Caco-2 (cell line): ENCODE measurements at places on chromosomes 6 and 20.

DNA sequence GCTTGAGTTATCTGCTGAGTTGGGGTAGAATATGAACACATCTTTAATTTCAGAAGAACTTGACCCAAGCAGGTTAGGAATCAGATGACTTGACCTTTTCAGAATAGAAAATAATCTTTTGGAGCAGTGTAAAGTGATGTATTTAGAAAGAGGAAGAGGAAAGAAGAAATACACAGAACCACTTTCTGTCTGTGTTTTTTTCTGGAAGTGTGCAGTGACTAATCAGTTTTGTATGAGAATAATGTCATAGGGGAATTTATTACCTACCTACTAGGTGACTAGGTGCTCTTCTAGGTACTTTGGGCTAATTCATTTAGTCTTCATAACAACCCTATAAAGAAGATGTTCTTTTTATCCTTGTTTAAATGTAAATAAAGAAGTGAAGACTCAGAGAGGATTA lies 3.0 kb downstream of the PPP1R14C start:
- no peak for DNase-seq

DNA sequence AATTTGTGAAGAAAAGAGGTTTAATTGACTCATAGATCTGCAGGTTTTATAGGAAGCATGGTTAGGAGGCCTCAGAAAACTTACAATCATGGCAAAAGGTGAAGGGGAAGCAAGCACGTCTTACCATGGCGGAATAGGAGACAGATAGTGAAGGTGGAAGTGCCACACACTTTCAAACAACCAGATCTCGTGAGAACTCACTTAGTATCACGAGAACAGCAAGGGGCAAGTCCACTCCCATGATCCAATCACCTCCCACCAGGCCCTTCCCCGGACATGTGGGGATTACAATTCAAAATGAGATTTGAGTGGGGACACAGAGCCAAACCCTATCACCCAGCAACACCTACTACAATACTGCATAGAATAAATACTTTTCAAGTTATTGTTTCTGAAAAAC lies 7.3 kb upstream of the HEBP2 start:
- no peak for DNase-seq

GRCh38 chr20:39048000-39048696 lies 86.0 kb downstream of the DHX35 start:
- DNase-seq, result peak; percentile 85

- no peak for DNase-seq
Measured at GRCh38 chr6:153149891-153150290, 18.8 kb upstream of the RGS17 start.

DNA sequence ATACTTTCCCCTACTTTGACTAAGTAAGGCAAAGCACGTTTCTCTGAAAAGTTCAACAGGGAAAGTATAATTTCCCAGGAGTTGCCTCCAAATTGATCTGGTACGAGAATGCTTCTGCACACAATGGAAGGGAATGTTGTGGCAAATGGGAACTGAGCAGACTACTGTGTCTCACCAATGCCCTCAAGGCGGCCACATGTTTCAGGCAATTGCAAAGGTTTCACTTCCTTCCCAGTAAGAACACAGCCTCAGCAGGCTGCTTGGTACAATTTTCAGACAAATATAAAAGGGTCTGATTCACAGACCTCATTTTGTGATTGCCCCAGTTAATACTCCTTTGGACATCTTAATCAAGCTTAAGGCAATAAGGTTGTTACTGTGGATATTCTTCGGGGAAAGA lies 71.2 kb downstream of the KIAA0319 start:
- DNase-seq, result no peak

DNA sequence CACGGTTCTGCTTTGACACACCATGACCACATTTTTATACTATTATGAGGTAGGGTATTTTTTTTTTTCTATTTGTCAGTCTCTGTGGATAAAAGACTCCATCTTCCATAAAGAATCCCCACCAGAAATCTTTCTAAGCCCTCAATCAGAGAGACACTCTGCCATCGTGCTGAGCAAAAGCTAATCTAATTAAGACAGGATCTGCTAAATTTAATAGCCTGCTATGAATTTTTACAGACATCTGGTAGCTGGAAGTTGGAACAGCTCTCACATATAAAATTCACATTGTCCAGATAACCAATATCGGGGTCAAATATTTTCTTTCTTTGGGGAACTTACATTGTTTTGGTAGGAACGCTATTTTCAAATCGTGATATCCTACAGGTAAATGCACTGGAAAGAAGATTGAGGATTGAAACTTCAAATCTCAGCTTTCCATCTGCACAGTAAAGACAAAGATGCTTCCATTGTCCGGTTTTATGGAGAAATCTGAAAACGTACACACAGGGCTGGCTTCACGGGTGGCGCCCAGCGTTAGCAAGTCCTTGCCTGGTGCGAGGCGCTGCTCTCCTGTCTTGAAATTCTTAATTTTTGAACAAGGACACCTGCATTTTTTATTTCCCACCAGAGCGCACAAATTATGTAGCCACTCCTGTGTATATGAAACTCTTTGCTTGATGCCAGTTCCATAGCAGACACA lies 573.8 kb upstream of the NOX3 start:
- no peak for DNase-seq

GRCh38 chr6:150310539-150310938 lies 58.3 kb upstream of the IYD start:
- no peak for DNase-seq

GRCh38 chr6:142746524-142746923 lies 198.5 kb downstream of the HIVEP2 start:
- peak; percentile 47 for DNase-seq

GRCh38 chr20:63050406-63050805 lies 43.6 kb upstream of the BHLHE23 start:
- DNase-seq, result no peak

DNA sequence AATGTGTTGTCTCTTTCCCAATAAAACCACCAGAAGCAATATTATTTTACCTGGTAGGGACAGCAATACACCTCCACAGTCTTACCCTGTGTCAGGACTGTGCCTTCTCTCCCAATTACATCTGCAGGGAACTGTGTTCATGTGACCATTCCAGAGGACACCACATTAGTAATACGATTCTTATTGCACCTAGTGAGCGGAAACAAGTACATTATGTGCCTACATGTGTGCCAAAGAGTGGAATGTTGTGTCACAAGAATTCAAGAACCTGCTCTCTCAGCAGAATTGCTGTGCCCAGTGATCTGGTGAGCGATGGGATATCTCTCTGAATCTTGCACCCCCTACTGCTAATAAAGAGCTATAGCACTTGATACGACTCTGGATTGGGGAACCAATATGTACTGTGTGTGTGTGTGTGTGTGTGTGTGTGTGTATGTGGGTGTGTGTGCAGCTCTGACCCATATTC lies 57.4 kb upstream of the FOXC1 start:
- no peak for DNase-seq

DNA sequence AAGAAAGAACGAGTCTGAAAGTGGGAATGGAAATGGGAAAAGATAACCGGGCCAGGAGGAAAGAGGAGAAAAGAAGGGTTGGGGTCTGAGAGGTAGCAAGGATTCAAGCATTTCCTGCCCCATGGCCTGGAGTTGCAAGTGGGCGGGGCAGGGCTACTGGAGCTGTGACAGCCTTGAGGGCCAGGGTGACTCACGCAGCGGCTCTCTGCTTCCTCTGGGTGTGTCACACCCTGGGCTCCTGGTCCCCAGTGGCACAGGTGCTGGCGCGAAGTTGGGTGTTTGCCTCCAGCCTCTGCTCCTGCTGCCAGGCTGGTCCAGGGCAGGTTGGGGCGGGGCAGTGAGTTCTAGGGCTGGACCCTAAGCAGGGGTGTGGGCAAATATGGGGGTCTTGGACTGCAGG lies 3.3 kb upstream of the ULBP3 start:
- DNase-seq, result peak; percentile 65

- no peak for DNase-seq
Measured at GRCh38 chr20:39136798-39137197, 174.7 kb downstream of the DHX35 start.

DNA sequence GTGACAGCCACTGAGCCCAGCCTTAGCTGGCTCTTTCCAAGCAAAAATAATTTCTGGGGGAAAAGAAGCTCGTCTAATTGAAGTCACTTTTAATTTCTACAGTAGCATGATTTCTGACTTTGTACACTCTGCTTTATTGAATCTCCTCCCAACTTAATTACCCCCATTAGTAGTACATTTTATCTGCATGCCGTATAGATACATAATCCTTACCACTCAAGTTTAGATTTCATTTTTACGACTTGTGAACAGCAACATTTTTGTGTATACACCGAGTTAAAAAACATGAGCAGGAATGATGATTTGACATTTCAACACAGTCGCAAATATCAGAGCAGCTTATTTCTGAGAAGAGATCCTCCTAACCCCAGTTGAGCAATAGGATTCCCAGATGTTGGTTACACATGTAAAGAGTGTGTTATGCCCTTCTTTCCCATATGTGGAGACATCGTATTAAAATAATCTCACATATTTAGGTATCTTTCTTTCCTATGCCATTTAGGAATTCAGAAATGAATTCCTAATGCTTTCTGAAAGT lies 127.3 kb upstream of the MTHFD1L start:
- no peak for DNase-seq

GRCh38 chr6:38212579-38212978 lies 393.1 kb downstream of the ZFAND3 start:
- no peak for DNase-seq

GRCh38 chr6:105886814-105887544 lies 199.2 kb upstream of the PRDM1 start:
- DNase-seq, result no peak

DNA sequence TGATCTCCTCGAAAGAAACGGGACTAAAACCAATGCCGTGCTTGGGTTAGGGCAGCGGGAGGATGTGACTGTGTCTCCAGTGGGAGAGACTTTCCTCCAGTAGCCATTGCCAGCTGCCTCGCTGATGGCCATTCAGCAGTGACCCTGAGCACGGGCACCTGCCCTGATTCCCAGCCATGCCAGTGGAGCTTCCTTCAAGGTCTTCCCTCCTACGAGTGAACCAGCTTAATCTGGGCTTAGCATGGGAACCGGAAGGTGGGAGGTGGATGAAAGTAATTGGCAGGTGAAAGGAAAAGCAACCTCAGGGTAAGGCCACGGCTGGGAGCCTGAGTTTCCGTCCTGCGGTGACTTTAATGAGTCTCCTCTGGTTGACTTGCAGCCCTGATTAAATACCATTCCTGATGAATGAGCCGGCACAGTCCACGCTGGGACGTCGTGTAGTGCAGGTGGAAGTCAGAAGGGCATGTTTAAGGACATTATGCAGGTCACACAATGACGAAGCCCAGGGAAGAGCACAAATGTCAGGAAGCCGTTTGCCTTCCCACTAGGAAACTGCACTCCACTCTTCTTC lies 813.5 kb downstream of the QKI start:
- DNase-seq, result no peak

- no peak for DNase-seq
Measured at GRCh38 chr6:82988930-82989351, 76.7 kb downstream of the UBE3D start.

- DNase-seq, result peak; percentile 37
Measured at GRCh38 chr6:125942672-125943527, 13.7 kb upstream of the HINT3 start.

GRCh38 chr20:50388733-50389437 lies 121.3 kb upstream of the PTPN1 start:
- peak; percentile 84 for DNase-seq

GRCh38 chr20:54025251-54025771 lies 45.1 kb downstream of the BCAS1 start:
- DNase-seq, result no peak

GRCh38 chr6:100886076-100886475 lies 4.9 kb upstream of the ASCC3 start:
- DNase-seq, result no peak

GRCh38 chr6:56552187-56553130 lies 90.2 kb downstream of the DST start:
- DNase-seq, result no peak

DNA sequence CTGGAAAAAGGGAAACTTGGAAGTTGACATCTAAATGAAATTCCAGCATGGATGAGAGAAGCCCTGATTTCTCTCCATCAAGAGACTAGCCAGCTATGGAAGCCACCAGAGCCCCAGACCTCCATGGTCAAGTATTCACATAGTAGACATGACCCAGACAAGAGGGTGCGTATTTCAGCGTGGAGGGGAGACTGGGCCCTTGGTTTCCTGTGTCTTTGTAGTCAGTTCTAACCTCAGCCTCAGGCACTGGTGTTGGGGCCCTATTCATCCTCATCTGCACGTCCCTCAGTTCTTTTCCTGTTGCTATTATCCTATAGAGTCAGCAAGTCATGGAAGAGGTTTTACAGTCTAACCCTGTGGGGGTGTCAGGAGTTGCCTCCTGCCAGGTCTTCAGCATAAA lies 12.5 kb downstream of the GNL1 start:
- no peak for DNase-seq

- DNase-seq, result no peak
Measured at GRCh38 chr6:137894779-137895385, 27.8 kb downstream of the TNFAIP3 start.

DNA sequence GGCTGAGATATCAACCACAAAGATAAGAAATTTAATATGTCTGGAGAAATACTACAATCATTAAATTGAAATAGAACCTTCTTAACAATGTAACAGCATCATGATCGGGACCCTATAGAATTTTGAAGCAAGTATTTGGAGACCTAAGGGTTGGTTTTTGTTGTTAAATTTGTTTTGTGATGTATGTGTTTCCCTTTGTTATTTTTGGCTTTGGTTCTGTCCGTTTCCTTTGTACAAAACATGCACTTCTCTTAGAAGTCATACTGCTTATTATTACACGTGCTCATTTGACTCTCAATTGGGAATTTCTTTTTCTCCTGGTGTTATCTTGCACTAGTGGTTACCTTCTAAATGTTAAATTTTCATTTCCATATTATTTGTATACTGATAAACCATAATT lies 4.0 kb upstream of the PLN start:
- no peak for DNase-seq

DNA sequence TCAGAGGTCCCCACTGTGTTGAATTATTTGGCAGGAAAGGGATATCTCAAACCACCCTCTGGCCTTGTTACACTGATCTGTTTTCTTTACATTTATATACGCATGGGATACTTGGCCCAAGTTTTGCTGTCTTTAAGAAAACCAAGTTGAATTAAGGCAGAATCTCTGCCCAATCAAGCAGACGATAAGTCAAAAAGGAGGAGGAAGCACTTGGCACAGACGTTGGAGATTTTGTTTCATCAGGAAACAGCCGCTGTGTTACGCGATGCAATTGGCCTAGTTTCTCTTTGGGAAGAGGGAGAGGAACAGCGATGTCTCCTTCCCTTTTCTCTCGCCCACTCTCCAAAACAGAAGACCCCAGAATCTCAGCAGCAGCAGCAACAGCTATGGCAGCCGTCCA lies 20.2 kb upstream of the NAA20 start:
- DNase-seq, result no peak

- peak; percentile 54 for DNase-seq
Measured at GRCh38 chr6:164013480-164014208, 599.1 kb downstream of the QKI start.

- no peak for DNase-seq
Measured at GRCh38 chr20:3923818-3924217, 34.6 kb downstream of the PANK2 start.

DNA sequence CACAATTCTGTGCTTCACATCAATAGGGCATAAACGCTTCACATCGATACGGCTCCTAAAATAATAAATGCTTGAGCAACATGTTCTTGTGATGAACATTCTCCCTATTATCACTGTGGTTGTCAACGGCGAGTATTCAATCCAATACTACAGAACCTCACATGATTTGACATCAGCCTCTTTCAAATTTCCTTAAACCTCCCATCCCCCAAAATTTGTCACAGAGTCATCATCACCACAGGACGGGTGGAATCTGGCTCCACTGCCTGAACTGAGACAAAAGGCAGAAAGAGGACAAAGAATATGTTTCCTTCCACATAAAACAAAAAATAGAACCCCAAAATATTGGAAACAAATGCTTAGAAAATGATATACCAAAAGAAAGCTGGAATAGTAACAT lies 7.3 kb downstream of the THEMIS start:
- DNase-seq, result no peak
